Omental fat pad (tissue), 4 donors: ENCODE measurements at places on chromosomes 6 and 20. TPM values are rescaled to one million over a fixed set of nuclear protein-coding genes. Genes with fewer than 3 reads are reported as not detected.

GRCh38 chr6:48255094-48255493, 144.1 kb upstream of the PTCHD4 start:
- no peak for DNase-seq

- no peak for DNase-seq
Observed at GRCh38 chr20:57241363-57241991, 25.0 kb downstream of the BMP7 start.

DNA sequence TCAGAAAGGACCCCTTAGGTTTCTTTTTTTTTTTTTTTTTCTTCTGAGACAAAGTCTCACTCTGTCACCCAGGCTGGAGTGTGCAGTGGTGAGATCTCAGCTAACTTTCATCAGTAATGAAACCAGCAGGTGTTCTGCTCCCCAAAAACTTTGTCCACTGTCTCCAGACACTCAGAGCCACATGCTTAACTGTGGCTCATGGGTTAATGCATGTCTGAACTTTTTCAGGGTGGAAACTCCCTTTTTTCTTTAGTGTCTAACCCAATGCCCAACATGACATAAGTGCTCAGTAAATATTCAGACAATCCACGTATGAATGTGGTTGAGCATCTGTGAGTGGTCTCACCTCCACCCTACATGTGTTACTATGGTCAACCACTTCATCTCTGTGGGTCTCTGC, 45.4 kb downstream of the MYB start:
- DNase-seq = no peak

C6orf15 gene
- not detected for total RNA-seq

DNA sequence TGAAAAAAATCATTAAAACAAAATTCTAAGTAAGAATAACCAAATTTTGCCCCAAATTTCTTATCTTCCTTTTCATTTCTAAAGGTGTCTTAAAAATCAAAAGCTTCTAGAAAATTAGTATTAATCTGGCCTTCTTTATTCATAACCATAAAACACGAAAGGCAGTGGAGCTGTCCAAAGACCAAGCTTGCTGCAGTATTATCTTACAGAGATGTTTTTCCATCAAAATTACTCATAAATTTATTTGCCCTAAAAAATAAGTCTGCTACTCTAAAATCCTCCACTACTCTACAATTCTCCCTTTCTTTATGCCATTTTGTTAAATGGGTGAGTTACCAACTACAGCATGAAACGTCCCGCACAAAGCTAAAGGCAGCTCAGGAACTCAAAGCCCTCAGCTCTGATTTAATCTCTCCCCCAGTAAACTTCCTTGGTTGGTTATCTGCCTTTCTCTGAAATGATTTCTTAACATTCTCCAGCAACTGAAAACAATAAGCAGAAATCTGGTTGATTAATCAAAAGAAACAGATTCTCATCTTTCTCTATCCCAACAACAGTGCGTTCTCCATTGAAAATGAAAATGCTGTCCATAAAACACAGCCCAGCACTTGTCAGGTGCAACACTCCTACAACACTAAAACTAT, 2.1 kb downstream of the USP49 start:
- no peak for DNase-seq

- no peak for DNase-seq
Observed at GRCh38 chr20:24962182-24962492, 13.1 kb downstream of the CST7 start.

GRCh38 chr6:144347933-144348332, 62.8 kb downstream of the UTRN start:
- DNase-seq = no peak

TUBB1 gene
- 0.19 TPM for total RNA-seq

DNA sequence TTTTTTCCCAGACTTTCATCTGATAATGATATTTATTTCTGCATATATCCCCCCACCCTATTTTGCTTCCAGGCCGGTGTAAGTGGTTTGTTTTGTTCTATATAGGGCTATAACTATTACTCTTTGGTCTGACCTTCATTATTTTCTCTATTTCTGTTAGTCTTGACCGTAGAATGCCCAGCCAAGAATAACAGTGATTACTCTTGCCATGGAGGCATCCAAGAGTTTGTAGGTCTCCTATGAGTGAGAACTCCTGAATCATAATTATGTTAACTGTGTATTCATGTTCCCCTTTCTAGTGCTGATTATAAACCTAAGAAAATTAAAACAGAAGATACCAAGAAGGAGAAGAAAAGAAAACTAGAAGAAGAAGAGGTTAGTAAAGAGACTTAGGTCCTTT, 52.2 kb downstream of the TOP1 start:
- no peak for DNase-seq

GRCh38 chr20:42700372-42700771, 489.3 kb downstream of the PTPRT start:
- no peak for DNase-seq

DNA sequence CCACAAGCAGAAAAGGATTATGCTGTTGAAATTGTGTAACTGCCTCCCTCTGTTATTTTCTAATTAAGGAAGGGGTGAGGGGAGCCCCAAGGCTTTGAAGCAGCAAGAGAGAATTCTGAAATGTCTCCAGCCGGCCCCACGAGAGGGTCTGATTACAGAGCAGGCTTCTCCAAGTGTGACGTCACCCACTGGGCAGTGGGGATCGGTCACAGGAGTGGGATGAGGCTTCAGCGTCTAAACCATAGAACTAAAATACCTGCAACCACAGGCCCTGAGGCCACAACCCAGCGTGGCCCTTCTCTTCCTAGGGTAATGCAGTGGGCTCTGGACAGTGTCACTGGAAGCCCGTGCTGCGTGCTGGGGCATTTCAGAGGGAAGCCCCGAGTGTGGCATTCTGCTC, 38.6 kb upstream of the APCDD1L start:
- no peak for DNase-seq

- no peak for DNase-seq
Observed at GRCh38 chr6:89602166-89602565, 36.4 kb downstream of the LYRM2 start.

TPBG gene
- 22.5 TPM for total RNA-seq

COL9A1 gene
- total RNA-seq = not detected

DNA sequence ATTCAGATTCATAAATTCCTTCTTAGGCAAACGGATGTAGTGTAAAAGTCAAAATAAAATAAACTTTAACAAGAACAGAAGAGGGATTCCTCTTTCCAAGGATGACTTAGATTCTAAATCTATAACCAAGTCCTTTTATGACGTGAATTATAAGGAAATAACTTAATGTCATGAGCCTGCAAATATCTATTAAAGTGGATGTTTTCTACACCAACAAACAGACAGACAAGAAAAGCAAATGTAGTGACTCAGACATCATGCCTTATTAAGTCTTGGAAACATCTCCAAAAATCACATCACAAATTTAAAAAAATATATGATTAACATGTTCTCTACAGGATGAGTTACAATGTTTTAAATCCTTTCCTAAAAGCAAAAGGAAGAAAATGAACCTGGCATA, 397.1 kb downstream of the ESR1 start:
- DNase-seq = no peak

GPR63 gene
- total RNA-seq = 0.48 TPM

DNA sequence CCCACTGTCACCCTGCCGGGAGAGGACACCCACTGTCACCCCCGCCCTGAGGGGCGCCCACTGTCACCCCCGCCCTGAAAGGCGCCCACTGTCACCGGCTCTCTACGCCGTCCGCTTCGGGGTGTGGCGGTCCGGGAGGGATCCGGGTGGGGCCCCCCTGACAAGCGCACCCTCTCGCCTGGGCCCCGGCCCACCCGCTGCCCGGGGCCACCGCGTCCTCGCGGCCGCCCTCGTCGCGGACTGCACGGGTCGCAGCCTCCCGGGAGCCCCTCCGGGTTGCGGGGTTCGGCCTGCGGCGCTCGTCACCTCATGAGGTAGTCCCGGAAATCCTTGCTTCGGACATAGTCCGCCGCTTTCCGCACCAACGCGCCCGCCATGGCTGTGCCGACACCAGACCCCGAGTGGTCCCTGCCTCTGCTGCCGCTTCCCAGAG, 224 bp downstream of the MPC1 start:
- no peak for DNase-seq

DNAH8 gene
- not detected for total RNA-seq

- no peak for DNase-seq
Observed at GRCh38 chr20:23663180-23663579, 25.4 kb upstream of the CST3 start.

- no peak for DNase-seq
Observed at GRCh38 chr20:50980071-50980681, 21.6 kb downstream of the MOCS3 start.

DNA sequence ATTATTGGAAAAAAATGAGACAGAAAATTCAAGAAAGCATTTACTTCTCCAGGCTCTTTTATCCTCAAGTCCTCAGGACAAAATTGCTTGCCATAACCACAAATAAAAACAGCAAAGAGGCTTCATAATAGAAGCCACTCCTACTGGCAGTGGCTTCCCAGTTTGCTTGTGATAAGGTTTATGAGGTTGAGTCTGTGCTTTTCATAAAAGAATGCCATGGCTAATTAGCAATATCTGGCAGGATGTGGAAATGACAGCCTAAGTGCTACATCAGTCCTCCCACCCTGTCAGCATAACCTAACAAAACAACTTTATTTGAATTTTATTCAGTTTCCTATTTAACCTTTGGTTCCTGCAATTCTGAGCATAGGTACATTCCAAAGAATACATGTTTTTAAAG, 80.9 kb upstream of the HTR1E start:
- no peak for DNase-seq

SSTR4 gene
- not detected for total RNA-seq

TRIM10 gene
- not detected for total RNA-seq

GRCh38 chr20:58984691-58985090, 3.6 kb downstream of the NELFCD start:
- no peak for DNase-seq

GRCh38 chr6:29847871-29848630, 20.4 kb downstream of the HLA-G start:
- peak; percentile 80 for DNase-seq

DNA sequence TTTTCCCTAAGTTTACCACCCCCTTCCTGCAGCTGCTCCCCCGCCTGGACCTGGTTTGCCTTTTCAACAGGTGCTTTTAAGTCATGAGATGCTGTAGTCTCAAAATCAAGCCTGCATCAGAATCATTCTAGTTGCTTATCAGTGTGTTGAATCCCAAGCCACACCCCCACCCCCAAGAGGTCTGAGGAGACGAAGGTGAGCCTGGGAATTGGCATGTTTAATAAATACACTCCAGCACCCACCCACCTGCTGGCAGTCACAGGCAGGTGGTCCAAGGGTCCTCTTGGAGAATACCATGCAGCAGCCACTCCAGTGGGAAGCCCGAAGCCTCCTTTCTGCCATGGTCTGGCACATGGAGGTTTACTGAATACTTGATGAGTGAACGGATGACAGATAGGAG, 1.1 kb upstream of the ADIG start:
- DNase-seq = no peak

- DNase-seq = no peak
Observed at GRCh38 chr6:39387785-39388184, 65.3 kb upstream of the KCNK16 start.

DNA sequence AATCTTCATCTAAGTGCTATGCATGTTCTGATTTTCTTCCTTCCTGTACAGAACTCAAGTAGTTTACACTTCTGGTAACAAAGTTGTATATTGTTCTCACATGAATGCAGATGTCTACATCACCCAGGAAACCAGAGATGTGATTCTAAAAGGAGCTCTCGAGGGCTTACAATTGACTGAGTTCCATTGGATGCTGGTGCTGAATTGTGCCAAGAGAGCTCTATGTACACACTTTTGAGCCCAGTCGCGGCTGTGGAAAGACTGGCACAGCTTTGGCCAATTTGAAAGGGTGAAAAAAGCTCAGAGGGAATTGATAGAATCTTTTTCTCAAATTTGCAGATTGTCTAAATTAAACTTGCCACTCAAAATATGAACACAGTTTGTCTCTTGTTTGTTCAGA, 340.7 kb downstream of the LMBRD1 start:
- DNase-seq = no peak

GRCh38 chr20:14700639-14700960, 363.2 kb upstream of the FLRT3 start:
- no peak for DNase-seq

GRCh38 chr6:167794161-167795157, 32.3 kb upstream of the AFDN start:
- DNase-seq = no peak

DNA sequence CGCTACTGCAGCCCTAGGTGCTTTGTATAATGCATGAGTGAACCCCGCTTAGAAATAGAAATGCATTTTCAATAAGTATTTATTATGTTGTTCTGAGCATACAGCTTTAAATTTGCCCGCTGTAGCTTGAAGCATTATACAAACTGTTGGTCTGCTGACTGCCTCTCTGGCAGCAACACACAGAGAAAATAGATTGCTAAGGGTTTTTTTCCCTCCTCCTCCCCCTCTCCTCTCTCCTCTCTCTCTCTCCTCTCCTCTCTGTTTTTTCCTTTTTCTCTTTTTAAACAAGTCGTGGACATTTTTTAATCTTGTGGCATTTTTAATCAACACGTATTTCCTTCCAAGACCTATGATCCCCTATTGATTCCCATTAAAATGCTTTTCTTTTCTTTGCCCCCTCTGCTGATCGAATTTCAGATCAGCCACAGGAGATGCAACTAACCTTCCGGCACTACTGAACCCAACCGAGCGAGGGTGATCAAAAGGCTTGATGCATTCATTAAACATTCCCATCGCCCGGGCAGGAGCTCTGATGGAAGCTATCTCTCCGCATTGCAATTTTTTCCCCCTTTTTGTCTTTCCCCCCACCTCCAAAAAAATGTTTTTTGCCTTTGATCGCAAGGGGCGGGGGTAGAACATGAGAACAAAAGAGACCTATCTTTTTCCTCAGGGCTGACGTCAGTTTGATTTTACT, 90.7 kb upstream of the ARID1B start:
- DNase-seq = no peak

VARS1 gene
- total RNA-seq = 35.5 TPM

DNA sequence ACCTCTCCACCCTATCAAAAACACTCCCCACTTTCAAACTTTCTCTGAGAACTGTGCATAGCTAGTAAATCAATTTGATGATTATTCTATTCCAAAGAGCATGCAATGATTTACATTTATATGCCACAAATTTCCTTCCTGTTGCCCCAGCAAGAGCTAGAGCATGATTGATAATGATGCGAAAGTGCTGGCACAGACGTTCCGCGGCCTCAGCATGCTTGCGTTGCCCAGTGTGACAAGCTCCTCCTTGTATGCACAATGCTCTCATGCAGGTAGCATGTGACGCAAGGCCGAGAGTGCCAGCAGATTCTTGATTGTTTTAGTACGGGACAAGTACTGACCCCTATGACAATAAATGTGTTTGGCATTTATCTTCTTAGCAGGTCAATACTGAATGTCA, 696.3 kb upstream of the SLC35B3 start:
- no peak for DNase-seq
